ENCODE measurements at places on chromosomes 3 and 15. TPM values are rescaled to one million over a fixed set of nuclear protein-coding genes. Genes with fewer than 3 reads are reported as not detected.

The LCTL gene
- not detected for total RNA-seq

The SH3GL3 gene
- total RNA-seq, result 121 TPM

The CCR9 gene
- not detected for total RNA-seq

The ZPLD1 gene
- total RNA-seq, result not detected

The C15orf62 gene
- total RNA-seq, result 0.31 TPM

The RGMA gene
- 16.6 TPM for total RNA-seq

The C15orf39 gene
- total RNA-seq, result 1.9 TPM

The CIB1 gene
- total RNA-seq, result 4.7 TPM

The ZNF662 gene
- 35.7 TPM for total RNA-seq
